T-cell (primary cell): ENCODE measurements at places on chromosomes 11 and 22.

GRCh38 chr11:102883141-102883540 lies 8.4 kb upstream of the MMP12 start:
- no peak for DNase-seq

DNA sequence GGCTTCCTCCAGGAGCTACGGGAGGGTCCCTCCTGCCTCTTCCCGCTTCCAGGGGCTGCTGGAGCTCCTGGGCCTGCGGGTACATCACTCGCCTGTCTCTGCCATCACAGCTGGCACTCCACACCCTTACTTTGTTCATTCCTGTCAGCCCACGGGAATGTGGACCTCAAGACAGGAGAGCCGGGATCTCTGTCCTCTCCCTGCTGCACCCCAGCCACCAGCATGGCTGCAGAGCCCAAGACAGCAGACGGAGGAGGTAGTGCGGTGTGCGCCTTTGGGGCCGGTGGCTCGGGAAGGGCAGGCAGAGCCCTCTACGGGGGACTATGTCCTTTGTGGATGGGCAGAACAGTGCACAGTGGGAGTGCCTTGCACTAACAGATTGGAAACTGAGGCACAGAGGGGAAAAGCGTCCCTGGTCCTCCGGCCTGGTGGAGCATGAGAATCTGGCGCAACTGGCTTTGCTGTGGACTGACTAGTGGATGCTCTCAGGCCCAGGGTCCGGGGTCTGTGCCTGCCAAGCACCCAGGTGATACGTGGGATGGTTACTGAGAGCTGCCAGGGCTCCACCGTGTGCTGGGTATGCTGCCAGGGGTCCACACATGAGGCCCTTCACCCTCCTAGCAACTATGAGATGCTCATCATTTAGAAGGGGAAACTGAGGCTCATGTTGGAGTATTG lies 47.3 kb downstream of the IGF2 start:
- no peak for DNase-seq

- no peak for DNase-seq
Observed at GRCh38 chr22:43441751-43442150, 29.9 kb downstream of the MPPED1 start.

GRCh38 chr11:60788401-60789125 lies 3.4 kb downstream of the MS4A10 start:
- no peak for DNase-seq

DNA sequence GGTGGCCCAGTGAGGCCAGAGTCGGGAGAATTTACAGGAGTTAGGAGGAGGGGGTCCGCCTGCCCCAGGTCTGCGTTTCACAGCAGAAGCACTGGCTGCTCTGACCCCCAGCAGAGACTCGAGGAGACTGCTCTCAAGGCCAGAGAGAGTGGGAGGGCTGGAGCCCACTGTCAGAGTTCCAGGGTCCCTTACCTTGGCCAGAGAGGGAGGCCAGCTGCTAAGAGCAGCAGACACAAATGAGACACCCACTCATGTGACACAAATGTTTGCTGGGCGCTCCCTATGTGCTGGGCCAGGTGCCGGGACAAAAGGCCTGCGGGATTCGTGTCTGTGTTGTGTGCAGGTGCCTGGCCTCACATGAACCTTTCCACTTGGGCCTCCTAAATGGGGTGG lies 2.8 kb upstream of the TNFRSF13C start:
- DNase-seq: no peak

GRCh38 chr11:111942829-111943228 lies 5.7 kb downstream of the DIXDC1 start:
- no peak for DNase-seq

GRCh38 chr22:39316440-39317083 lies 2.9 kb downstream of the RPL3 start:
- DNase-seq: peak; percentile 69

DNA sequence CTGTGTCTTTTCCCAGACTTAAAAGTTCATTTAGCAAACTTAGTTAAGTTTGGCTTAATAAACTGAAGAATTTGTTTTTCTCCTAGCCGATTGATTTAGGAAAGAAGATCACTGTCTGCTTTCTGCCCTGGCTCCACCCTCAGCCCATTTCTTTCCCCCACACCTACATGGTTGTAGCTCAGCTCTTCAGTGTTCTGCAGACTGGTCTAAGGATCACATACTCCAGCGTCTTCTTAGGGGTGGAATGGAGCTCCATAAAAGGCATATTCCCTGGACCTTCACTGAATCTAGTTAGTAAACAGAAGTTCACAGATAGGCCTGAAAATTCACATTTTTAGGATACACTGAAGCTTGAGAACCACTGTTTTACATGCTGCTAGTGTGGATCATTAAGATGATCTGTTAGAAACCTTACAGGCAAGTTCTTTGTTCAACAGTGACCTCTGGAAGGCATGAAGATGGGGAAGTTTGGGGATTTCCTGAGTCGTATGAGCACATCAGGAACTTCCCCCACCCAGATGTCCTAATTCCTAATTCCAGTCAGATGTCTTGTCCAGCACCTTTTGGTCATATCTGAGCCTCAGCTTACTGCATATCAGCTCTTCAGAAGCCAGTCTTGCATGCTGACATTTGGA lies 16.8 kb downstream of the PIWIL4 start:
- no peak for DNase-seq

DNA sequence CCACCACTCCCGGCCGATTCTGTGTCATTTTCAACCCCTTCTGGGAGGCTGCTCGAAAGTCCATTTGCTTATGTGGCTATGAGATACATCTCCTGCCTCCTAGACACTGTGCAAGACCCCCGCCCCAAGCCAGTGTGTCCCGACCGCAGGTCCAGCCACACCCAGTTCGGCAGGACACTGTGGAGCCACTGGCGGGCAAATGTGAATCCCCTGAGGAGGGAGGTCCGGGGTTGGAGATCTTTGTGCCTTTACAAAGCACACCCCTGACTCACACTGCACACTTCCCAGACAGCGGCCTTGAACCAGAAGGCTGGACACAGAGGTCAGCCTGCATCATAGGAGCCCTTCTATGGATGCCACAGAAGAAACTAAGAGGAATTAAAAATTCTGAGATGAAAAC lies 17.4 kb downstream of the FXYD6 start:
- DNase-seq: no peak

DNA sequence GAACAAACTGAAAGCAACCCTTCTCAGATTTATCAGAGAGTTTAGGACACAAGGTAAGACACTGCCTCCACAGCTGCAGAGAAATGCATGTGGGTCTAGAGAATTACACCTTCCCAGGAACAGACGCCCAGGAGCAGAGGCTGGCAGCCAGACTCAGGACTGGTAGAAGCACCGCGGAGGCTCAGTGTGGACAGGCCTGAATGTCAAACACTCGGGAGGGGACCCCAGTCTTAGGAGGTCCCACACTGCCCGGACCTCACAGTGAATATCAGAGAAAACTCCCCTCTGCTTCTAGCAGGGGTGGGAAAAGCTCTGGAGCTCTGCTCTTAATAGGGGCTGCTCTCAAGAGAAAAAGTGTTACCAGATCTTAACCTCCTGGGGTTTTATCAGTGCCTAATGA lies 952.7 kb downstream of the BRD1 start:
- DNase-seq: no peak

- DNase-seq: no peak
Observed at GRCh38 chr11:80462211-80462610, 1021.4 kb upstream of the TENM4 start.

GRCh38 chr11:79471071-79471844 lies 30.4 kb upstream of the TENM4 start:
- DNase-seq: no peak

- DNase-seq: no peak
Observed at GRCh38 chr11:64533501-64533900, 57.5 kb upstream of the SLC22A12 start.

DNA sequence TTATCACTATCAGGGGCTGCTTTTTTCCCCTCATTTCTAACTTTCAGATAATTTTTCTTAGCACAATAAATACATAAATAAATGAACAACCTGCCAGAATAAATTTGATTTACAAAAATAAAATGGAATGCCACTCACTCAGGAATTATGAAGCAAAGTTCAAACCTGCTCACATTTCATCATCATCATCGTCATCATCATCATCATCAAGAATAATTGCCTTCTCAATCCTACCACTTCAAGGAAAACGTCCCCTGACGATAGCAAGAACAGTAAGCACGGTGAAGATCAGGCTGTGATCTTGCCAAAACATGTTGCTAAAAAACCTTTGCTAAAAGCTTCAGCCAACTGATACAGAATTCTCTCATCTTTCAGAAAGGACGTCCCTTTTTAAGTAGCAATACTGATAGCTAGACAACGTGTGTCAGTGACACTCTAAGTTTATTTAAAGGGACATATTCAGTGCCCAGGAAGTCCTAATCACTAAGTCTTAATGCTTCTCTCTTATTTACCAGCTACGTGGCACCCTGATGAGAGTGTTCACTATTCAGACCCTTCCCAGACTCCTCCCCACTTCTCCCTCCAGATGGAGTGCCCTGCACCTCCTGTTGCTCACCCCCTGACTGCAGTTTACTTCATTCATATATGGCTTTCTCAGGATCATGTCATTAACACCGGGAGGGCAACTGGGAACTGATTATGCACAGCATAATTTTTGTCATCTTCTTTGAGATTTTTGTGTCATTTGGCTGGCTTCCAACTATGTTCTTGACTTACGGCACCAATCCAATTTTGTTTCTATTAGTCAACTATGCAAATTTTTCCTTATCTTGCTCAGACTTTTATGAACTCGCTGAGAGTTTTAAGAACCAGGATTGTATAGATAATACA lies 200.1 kb upstream of the GUCY1A2 start:
- DNase-seq: no peak

DNA sequence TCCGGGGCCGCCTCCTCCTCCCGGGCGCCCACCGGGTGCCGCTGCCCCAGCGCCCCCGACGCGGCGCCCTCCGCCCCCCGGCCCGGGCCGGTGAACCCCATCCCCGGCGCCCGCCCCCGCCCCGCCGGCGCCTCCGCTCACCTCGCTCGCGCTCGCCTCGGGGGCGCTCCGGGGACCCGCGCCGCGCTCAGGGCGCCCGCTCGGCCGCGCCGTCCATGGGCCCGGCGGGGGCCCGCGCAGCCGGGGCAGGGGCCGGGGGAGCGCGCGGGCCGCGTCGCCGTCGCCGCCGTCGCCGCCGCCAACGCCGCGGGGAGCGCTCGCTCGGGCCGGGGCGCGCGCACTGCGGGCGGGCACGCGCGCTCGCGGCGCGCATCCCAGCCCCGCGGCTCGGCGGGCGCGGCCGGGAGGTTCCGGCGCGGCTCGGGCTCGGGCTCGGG lies 293 bp downstream of the DUSP8 start:
- DNase-seq: no peak

DNA sequence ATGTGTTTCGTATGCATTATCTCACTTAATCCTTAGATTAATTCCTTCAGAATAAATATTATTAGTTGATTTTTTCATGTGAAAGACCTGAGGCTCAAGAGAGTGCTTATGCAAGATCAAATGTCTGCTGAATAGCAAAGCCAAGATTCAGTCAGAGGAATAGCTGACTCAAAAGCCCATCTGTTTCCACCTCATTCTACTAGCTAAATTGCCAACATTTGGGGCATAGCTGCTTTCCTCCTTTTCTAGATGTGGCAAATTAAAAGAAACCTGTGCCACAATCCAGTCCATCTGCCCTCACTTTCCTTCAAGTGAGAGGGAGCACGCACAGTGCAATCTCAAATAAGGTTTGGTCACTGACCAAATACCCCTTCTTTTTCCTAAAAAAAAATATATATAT lies 121.1 kb downstream of the PAX6 start:
- DNase-seq: no peak

DNA sequence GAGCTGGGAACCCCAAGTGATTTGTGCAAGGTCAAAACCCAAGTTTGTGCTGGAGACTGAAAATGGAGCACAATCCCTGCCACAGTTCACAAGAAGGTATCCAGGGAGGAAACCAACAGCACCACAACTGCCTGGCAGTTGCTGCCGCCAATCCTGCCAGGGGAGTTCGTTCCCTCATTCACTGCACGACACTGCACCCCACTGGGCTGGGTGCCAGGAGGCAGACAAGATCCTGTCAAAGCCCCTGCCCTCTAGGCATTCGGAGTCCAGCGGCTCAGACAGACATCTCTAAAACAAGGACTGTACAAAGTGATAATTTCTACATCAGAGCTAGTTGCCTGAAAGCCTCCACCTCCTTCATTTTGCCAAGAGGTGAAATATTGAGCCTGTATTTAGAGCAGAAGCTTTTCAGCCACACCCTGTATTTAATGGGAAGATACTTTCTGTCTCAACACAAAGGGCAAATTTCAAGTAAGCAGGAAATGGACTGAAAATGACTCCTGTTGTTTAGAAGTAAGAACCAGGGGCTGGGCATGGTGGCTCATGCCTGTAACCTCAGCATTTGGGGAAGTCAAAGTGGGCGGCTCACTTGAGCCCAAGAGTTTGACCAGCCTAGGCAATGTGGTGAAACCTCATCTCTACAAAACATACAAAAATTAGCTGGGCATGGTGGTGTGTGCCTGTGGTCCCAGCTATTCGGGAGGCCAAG lies 277.4 kb upstream of the NARS2 start:
- DNase-seq: peak; percentile 3

DNA sequence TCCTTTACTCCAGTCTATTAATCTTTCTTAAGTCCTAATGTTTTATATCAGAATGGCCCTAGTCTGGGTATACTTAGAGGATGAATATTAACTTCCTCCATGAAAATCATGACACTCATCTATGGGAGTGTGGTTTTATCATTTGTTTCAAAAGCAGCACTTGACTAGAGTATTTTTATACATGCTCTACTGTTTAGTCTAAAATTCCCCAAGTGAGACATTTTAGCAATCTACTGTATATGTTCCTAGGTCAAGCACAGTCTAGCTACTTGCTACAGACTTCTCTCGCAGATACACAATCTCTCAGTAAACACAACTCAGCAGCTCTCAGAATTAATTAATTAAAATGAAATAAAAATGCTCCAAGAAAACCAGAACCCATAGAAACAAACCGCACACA lies 2.9 kb upstream of the HBB start:
- DNase-seq: no peak

- DNase-seq: no peak
Observed at GRCh38 chr11:88398791-88399570, 61.4 kb upstream of the CTSC start.

GRCh38 chr11:15327786-15328231 lies 213.1 kb downstream of the INSC start:
- DNase-seq: no peak

GRCh38 chr11:31822927-31823643 lies 12.0 kb upstream of the PAX6 start:
- no peak for DNase-seq
